ENCODE measurements at places on chromosomes 3 and 15.
A peak's percentile ranks its signal among the peaks of the same experiment; 100 is the strongest.

DNA sequence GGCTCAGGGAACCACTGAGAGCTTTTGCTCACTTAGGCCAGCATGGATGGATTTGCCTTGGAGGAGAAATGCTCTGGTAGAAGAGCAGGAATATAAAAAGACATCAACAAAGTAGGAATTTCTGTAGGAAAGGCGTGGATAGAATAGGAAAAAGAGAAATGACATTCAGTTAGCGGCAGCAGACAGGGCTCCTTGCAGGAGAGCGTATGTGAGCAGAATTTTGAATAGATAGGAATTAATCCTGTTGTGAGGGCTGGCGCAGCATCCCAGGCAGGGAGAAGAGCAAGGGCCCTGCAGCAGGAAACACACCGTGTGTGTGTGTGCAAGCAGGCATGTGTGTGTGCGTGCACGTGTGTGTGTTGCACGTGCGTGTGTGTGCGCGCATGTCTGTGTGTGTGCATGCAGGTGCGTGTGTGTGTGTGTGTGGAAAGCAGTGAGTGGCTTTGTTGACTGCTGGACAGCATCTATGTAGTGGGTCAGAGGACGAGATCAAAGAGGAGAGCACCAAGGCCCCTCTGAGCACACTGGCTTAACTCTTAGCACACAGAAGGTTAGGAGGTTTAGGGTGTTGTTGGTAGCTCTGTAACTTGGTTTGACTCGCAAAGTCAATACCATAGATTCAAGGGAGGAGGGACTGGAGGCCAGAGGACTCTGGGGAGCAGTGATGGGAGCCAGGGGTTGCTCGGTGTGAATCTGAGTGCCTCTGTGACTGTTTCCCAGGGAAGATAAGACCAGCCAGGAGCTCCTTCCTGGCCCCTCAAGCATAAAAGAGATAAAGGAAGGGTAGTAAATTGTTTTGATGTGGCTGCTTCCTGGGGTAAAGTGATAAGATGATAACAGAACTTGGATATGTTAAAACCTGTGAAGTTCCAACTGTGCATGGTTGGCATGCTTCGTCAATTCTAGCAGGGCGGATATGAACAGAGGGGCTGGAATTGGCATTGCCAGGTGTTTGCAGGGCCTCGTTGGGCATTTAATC lies 639.5 kb downstream of the NR2F2 start:
- DNase-seq, result no peak

GRCh38 chr3:193775421-193776077 lies 182.5 kb downstream of the OPA1 start:
- no peak for DNase-seq

GRCh38 chr3:139201446-139202225 lies 142.2 kb upstream of the MRPS22 start:
- no peak for DNase-seq

GRCh38 chr3:115418583-115418982 lies 204.7 kb upstream of the GAP43 start:
- DNase-seq, result peak; percentile 37

DNA sequence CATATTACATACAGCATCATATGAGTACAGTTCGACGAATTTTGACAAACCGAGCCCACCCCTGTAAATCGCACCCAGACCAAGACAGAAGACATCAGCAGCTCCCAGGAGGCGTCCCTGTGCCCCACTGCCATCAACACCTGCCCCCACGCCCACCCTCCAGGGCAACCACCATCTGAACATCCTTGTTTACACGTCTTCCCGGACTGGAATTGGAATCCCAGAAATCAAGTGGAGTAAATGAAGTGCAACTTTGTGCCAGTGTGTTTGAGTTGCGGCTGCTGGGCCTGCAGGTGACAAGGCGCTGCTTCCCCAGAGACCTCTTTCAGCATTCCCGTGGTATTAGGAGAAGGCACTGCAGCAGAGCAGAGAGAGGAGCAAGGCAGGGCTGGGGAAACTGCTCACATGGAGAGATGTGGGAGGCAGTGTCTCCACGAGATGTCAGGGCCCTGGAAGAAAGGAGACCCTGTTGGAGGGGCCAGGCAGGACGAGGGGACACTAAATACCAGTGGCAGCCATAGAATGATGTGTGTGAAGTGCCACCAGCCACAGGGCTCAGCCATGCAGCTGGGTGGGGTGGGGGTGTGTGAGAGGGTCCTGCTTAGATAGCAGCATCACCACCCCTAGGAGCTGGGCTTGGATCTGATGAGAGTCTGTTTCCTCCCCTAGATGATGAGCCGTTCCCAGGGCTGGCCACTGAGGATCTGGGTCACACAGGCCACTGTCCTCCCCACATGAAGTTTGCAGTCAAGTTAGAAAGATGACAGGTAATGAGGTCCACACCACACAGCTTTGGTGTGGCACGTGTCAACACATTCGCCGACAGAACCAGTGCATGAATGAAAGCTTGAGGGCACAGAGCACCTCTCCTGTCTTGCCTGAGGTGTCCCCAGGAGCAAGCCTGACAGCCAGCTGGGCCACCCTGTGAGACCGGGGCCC lies 33.4 kb upstream of the PCSK6 start:
- DNase-seq, result no peak

DNA sequence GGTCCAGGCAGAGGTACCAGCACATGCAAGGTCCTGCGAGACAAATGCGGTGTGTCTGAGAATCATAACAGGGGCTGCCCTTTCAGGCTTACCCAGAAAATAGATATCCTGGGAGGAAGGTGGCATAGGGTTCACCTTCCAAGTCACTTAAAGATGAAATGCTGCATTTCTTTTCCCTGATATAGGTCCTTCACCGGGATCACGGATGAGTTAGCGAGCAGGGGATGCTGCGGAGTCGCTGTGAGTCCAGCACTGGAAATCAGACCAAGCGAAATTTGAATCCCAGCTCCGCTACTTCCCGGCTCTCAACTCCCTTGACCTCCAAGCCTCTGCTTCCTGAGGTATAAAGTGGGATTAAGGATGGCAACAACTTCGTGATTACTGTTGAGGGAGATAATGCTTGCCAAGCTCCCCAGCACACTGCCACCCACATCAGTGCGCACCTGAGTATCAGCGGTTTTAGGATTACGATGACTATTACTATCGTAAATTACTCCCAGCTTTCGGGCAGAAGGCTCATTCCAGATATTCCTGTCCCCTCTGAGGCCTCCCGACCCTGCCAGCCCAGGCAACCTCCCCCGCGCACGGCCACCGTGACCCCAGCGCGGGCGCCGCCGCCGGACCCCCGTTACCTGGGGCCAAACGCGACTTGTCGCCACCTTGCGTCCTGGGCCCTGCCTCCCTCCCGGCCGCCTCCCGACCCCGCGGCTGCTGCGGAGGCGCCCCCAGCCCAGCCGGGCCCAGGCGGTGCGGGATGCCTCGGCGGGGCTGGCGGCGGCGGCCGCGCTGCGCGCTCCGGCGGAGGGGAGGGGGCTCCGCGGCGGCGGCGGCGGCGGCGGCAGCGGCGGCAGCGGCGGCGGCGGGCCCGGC lies 589 bp upstream of the GPR27 start:
- DNase-seq, result peak; percentile 6

DNA sequence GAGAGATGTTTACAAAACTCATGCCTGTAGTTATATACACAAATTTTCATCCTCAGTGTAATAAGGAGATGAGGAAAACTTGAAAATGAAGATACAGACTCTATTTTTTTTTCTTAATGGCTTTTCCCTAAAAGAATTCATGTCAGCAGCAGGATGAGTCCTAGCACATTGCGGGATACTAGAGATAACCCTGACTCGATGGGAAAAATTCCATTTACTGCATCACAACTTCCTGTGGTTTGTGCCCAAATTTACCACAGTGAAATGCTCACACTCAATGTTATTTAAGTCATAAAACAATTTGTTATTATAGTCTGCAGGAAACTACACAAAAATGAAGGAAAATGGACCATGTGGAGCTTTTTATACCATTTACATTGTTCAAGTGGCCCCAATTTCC lies 581.9 kb upstream of the ZNF717 start:
- no peak for DNase-seq

DNA sequence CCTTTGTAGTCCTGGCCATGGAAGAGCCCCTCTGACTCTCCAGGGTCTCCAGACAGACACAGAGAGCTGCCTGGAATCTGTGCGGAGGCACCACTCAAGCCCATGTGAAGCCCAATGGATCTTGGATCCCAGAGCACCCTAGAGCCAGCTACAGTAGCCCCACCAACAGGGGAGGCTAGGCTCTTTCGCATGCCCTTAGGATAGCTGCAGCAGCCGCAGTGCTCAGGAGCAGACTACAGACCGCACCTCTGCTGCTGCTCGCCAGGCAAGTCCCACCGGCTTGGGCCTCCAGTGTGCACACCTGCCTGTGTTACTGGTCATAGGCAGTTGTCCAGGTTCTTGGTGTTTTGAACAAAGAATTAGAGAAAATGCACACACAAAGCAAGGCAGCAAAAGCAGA lies 131.6 kb downstream of the SPATA16 start:
- DNase-seq, result no peak

DNA sequence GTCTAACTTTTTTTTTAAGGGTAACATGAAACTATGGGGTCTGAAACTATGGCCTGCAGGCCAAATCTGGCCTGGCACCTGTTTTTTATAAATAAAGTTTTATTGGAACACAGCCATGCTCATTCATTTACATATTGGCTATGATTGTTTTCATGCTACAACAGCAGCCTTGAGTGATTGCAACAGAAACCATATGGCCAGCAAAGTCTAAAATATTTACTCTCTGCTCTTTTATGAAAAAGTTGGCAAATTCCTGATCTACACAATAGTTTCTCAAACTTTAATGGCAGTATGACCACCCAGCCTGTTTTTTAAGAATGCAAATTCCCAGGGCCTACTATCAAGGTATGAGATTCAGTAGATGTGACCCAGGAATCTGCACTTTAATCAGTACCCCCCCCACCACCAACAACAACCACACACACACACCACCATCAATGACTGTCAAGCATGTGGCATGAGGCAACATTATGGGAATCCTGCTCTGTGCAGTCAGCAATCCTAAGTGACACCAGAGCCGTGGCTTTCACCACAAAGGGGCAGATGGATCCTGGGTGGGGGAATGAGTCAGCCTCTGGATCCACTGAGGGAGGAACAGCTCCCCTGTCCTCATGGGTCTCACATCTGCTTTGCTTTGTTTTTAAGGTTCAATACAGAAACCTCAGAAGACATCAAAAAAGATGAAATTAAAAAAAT lies 142.8 kb downstream of the NTRK3 start:
- no peak for DNase-seq

DNA sequence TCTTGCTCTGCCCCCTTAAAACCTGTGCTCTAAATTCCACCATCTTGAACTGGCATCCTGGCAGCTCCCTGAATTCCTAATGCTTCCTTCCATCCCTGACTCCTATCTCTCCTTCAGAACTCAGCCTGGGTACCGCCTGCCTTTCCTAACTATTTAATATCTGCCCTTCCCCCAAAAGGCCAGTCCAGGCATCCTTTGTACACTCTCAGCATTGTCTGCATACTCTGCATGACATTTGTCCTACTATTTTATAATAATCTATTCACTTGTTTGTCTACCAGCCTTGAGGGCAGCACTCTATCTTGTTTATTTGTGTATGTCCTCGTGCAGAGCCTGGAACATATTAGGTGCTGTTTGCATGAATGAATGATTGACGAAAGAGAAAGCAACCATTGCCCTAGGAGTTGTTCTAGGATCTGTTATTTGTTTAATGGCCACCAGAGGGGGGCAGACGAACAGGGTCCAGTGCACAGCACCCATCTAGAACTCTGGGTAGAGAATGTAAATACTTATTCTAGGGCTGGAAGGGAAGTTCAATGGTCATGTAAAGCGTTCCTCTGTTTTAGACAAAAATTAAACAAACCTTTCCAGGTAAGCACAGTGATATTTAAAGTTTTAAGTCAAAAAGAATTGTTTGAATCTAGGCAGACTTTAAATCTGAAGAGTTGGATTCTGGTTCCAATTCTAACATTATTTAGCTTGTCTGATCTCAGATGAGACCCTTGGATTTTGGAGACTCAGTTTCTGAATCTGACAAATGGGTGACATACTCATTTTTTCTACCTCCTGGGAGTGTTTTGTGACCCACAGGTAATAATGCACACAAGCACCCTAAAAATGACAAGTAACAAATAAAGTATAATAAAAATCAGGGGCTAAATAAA lies 125.8 kb upstream of the GALNT15 start:
- peak; percentile 28 for DNase-seq

- DNase-seq, result no peak
These were observed 46.3 kb downstream of the GASK1A start for GRCh38 chr3:43025423-43025822.

GRCh38 chr15:91611561-91612323 lies 241.8 kb upstream of the SLCO3A1 start:
- no peak for DNase-seq

DNA sequence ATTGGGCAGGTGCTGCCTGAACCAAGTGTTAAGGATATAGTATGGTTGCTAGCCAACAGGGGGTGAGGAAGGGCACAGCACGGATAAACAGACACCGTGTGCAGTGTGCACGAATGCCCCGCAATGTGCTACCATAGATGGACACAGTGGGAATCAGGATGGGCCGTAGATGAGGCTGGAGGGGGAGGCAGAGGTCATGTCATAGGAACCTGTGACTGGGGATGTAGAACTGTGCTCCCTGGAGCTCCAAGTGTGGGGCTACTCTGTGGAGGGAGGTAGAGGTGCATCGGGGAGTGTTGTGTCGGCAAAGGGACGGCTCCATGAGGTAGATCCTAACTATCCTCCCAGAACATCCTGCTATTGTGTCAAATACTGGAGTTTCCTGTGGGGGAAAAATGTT lies 102.5 kb downstream of the TNIK start:
- DNase-seq, result no peak

DNA sequence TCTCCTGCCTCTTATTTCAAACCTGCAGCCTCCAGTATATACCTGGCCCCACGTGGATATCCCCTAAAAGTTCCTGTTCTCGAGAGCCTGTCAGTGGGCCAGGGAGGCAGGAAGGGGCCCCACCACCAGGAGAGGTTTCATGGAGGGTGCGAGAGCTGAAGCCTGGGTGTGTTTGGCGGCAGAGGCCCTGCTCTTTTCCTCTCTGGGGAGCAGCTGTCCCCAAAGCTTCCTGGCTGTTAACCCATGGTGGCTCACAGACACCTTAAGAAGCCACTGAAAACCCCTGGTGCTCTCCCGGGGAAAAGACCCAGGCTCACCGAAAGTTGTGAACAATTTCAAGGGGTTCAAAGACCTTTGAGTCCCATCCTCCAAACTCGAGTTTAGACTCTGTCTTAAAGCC lies 1.1 kb downstream of the PRRT3 start:
- DNase-seq, result no peak

DNA sequence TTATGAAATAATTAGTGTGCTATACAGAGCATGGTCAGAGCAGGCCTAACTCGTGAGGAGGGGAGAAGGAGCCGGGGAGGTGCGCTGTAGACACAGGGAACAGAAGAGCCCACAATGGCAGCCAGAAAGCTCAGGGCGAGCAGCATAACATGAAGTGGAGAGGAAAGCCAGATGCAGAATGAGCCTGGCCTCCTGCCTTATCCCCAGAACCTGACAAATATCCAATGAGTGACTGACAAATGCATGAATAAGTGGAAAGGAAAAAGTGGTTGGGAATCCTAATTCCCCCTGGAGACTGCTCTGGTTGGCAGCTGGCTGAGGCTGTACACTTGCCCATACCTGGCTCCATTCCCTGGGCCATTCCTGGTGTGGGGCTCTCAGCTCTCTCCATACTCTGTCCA lies 9.2 kb upstream of the MST1R start:
- DNase-seq, result no peak

- DNase-seq, result no peak
These were observed 301.1 kb upstream of the LRRFIP2 start for GRCh38 chr3:37475435-37475834.

GRCh38 chr3:161020256-161020655 lies 84.9 kb downstream of the B3GALNT1 start:
- no peak for DNase-seq
